Mesenchymal stem cell (in vitro differentiated cells and primary cell): ENCODE measurements at places on chromosomes 11 and 22.

- peak; percentile 70 for DNase-seq
Observed at GRCh38 chr22:37259540-37260029, 15.5 kb upstream of the RAC2 start.

- peak; percentile 67 for DNase-seq
Observed at GRCh38 chr11:29119116-29119515, 897.7 kb downstream of the KCNA4 start.

- peak; percentile 57 for DNase-seq
Observed at GRCh38 chr11:57566905-57567514, 462 bp downstream of the UBE2L6 start.

- DNase-seq = no peak
Observed at GRCh38 chr22:27205492-27206373, 548.3 kb downstream of the MIAT start.

- DNase-seq = no peak
Observed at GRCh38 chr22:24833881-24834495, 28.0 kb downstream of the SGSM1 start.

DNA sequence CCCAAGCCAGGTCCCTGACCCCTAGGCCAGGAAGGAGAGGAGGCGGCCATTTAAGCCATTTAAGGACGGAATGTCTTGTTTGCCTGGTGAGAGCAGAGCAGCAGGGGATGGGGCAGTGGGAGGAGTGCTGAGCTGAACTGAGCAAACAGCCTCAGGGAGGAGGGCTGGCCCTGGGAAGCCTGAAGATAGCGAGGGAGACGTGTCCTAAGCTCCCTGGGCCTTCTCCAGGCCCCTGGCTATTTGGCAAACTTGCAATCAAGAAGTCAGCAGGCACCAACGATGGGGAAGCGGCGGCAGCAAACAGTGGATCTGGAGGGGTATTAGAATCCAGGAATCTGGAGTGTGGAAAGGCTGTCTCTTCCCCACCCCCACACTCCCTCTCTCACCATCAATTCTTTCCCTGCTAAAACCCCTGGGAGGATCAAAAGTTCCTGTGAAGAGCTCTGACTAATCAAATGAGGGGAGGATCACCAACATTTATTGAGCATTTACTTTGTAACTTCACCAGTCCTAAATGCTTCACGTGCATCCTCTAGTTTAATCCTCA lies 8.8 kb downstream of the BCL9L start:
- peak; percentile 85 for DNase-seq

DNA sequence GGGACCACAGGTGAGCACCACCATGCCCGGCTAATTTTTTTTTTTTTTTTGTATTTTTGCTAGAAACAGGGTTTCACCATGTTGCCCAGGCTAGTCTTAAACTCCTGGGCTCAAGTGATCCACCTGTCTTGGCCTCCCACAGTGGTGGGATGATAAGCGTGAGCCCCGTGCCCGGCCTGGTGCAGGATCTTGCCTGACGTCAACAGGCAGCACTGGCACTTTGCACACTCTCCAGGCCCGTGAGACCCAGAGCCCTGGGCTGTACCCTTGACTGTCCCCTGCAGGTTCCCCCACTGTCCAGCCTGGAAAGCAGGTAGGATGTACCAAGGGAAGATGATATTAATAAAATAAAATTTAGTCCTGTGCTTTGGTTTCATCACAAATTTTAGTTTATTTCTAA lies 29.1 kb upstream of the PANX2 start:
- DNase-seq = no peak

- no peak for DNase-seq
Observed at GRCh38 chr11:61996933-61997332, 29.5 kb upstream of the FTH1 start.

DNA sequence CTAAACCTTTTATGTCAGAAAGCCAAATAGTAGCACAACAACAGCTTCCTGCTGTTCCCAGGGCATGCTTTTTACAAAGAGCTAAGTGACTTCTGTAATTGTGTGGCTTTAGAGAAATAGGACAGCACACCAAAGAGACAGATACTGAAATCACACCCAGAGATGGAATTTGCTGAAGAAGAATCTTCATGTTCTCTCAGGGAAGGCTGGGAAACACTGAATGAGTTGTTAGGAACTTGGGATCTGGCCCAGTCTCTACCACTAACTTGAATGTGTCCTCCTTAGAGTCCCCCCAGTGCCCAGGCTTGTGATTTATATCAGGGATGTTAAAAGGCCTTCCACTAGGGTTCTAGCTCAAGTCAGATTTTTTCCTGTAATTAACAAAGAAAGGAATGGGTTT lies 175.2 kb downstream of the DBX1 start:
- DNase-seq = no peak

- peak; percentile 8 for DNase-seq
Observed at GRCh38 chr11:86990031-86990430, 34.8 kb upstream of the FZD4 start.

- DNase-seq = no peak
Observed at GRCh38 chr22:37358917-37359316, 68.4 kb downstream of the ELFN2 start.

DNA sequence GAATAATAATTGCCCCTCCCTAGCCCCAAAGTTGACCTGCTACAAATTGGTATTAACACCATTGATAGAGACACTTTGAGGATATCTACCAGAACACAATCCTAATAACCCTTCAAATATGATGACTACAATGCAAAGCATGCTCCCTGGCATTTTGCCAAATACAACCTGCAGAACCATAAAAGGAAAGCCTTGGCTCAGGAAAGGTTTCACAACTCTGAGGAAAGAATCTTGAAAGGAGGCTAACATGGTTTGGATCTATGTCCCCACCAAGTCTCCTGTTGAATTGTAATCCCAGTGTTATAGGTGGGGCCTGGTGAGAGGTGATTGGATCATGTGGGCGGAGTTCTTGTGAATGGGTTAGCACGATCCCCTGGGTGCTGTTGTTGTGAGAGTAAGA lies 140.4 kb upstream of the ARHGAP42 start:
- no peak for DNase-seq

DNA sequence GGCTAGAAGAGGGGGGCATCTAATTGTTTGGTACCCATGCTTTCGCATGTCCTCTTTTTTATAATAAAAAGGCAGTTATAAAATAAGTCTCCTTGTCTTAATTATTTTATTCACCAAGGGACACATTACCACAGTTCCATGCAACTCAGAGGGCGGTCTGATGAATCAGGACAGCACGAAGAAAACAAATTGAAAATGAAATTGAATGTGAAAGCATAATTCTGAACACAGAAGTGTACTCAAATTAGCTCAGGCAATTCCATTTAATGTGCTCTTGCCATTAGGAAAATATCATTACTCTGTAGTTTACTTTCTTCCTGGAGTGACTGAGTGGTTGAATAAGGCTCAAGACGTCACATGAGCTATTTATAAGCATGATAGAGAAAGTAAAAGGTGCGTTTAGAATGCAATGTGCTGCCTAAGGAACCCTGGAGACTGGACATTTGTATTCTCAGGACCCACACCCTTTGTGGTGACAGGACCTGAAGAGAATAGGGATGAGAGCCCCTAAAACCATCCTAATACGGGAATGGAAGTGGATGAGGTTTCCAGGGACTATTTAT lies 59.6 kb downstream of the MTNR1B start:
- DNase-seq = no peak

- no peak for DNase-seq
Observed at GRCh38 chr11:103619480-103619879, 417.0 kb upstream of the DDI1 start.

DNA sequence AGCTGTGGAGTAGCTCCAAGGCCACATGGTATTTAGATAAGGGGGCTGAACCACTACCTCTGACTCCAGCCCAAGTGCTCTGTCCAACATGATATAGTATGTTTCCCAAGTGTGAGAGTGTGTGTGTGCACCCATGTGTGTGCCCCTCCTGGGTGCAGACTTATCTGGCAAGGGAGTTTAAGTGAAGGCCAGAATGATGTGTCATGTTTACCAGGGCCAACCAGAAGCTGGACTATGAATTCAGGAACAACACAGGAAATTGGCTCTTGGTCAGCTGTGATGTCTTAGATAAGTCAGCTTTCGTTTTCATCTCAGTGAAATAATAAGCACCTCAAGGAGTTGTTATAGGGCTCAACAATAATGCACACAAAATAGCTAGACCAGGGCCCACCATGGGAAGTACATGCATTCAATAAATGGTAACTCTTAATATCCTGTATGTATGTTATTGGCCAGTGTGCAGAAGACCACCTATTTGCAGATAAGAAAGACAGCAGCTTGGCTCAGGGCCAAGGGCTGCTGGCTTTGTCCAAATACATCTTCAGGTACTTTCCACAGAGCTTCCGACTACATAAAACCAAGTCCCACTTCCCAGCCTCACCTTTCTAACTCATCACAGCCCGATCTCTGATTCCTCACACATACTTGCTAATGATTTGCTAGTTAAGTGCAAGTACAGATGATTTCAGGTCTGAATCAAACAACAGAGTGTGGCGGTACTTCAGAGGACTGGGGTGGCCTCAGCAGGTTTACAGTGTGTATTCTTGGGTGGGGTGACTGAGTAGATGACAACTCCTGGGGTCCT lies 120.9 kb downstream of the ME3 start:
- peak; percentile 89 for DNase-seq

GRCh38 chr11:2036863-2037486 lies 39.3 kb upstream of the H19 start:
- DNase-seq = no peak

- DNase-seq = no peak
Observed at GRCh38 chr11:132101881-132102280, 731.5 kb downstream of the NTM start.

GRCh38 chr11:33868647-33869461 lies 23.0 kb downstream of the LMO2 start:
- no peak for DNase-seq

DNA sequence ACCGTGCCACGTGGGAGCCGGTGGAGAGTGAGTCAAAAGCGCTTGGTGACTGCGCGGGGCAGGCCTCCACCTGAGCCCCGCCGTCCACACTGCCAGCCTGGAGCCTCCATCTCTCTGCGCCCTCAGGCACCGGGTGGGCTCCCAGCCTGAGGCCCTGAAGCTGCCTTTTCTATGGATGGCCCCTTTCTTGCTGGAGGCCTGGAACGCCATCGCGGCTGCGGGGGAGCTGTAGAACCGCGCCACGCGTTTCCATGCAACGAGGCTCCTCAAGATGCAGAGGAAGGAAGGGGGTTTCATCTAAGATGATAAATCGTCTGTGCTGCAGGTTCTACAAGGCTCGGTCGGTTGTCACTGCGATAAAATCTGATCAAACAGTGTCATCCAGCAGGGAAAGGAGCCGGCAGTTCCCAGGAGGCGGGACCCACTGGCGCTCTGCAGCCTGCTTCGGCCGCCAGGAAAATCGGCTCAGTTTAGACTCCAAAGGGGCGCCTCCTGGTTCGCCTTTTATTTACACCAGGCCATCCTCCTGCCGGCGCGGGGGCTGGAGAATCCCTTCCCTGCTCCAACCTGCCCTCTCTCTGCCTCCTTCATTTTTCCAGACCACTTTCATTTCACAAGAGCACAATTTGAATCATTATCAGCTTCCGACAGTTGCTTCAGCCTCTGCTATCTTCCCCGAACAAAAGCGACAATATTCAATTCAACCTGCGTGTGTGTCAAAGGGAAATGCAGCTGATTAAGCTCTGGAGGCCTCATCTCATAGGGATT lies 624.4 kb downstream of the BRD1 start:
- DNase-seq = no peak

GRCh38 chr22:37320726-37321677 lies 38.7 kb downstream of the CYTH4 start:
- DNase-seq = no peak

DNA sequence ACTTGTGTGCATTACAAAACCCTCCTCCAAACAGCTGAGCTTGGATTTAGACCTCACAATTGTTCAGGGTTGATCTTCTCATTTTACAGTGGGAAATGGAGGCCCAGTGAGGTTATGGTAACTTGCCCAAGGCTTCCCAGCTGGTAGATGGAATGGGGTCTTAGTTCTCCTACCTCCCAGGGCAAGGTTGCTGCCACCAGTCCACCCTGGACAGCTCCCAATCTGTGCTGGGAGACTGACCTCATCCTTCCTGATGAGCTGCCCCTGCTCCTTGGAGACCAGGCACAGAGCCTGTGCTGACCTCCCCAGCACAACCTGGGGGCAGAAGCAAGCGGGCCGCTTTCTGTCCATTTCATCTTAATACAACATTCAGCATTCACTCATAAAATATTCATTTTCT lies 190.7 kb downstream of the ST3GAL4 start:
- no peak for DNase-seq

DNA sequence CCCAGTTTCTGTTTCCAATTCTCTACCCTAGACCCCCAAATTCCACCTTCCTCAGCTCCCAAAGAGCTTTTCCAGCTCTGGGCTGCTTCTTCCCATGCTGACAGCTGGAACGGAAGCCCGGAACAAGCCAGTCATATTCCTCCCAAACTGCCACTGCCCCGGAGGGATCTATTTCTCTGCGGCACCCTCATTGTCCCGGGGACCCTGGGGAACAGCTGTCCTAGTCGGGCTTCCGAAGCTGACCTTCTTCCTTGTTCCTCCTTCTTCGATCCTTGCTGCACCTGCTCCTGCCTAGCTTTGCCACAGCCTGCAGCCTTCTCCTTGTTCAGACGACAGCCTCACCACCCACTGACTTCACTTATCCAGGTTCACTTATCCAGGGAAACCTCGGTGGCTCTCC lies 105.7 kb downstream of the TSPAN18 start:
- DNase-seq = no peak

- peak; percentile 98 for DNase-seq
Observed at GRCh38 chr11:73308961-73309919, 1.2 kb downstream of the ARHGEF17 start.

DNA sequence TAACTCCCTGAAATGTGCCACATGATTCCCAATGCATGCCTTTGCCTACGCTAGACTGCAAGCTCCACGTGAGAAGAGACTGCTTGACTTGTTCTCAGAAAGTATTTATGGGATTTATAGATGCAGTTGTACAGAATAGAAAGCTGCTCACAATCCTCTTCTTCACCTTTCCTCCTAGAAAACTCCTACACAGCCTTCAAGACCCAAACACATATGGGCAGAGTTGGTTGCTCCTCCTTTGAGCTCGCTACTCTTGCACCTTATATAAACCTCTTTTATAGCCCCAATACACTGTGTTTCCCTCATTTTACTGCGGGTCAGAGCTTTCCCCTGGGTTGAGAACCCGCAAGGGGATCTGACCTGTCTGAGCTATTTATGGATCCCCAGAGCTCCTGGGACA lies 16.4 kb downstream of the C1QTNF6 start:
- no peak for DNase-seq

DNA sequence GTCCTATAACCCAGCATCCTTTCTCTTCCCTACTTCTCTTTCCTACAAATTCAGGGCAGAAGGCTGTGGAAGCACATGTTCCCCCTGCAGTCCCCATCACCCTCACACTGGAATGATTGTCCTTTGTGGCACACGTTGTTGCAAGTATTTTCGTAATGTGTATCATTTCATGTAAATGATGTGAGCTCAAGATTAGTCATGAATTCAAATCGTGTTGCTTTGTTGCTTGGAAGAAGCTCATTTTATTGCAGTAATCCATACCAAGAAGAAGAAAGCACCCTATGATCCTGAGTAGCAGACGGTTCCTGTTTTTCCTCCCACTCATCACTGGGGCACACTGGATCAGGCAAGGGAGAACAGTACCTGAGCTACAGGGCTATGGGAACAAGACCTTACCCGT lies 173.4 kb downstream of the NCAM1 start:
- no peak for DNase-seq
